ENCODE measurements at places on chromosomes 6 and 20.

DNA sequence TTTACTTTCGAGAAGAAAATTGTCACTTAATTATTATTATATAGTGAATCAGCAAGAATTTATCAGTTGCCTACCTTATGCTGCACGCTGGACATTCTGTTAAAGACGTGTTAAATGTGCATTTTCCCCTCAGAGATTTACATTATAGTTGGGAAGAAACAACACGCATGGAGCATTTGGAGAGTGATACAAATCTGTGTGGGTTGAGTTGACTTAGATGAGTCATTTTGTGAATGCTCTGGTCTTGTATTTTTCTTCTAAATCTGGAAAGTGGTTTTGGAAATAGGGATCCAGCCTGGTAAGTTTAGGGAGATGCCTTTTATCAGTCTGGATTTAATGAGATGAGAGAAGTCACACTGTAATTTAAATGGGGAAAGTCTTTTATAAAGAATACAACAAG is 24.0 kb upstream of the SMIM26 start:
- DNase-seq, result no peak

DNA sequence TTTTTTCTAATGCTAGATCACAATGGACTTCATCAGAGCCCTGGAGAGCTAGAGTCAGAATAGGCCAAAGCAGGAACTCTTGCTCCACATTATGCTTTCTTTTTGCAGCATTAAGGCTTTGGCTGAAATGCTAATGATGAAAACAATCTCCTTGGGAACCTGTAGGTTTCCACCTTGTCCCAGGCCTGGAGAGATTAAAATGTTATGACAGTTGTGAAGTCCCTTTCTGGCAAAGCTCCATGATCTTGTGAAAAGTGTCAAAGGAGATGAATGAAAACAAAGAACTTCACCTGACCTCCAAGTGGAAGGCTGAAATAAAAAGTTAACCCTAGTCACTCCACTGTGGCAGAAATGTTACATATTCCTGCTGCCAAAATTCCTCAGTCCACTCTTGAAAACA is 64.0 kb upstream of the LRRC1 start:
- no peak for DNase-seq

DNA sequence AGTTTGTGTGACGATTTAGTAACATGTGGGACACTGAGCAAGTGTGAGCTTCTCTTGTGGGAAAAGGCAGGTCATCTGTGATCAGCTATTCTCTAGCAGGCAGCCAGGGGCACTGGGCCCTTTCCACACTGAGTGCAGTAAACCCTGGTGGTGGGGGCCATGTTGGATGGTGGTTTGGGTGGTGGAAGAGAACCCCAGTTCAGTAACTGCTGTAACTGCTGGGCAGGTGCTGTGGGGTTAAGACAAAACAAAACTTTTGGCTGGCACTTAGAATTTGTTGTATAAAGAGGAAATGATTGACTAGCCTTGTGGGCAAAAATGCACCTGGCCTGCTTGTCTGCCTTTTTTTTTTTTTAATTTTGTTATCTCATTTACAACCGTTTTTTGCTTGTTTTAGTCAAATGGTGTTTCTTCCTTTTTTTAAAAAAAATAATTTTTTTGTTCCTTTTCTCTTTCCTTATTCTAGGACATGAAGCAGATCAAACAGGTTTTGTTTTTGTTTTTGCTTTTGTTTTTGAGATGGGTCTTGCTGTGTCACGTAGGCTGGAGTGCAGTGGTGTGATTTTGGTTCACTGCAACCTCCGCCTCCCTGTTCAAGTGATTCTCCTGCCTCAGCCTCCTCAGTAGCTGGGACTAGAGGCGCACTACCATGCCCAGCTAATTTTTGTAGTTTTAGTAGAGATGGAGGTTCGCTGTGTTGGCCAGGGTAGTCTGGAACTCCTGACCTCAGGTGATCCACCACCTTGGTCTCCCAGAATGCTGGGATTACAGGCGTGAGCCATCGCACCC is 59.8 kb downstream of the IGF2R start:
- DNase-seq, result no peak

- DNase-seq, result no peak
These were observed 97.7 kb downstream of the TMEM242 start for GRCh38 chr6:157225575-157225995.

DNA sequence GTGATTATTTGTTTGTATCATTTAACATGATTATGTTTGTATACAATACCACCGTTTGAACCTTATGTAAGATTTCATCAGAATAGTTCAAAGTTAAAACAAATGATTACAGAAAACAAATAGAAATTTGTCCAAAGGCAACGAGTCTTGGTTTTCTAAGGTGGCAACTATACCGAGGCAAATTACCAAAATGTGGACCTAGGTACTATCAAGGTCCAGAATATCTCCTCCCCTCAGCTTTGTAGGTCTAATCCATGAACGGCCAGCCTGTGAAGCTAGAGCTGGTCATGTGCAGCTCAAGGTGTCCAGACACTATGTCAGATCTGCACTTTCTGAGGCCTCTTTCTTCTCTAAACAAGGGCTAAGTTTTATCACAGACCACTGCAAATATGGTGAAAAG is 151.7 kb upstream of the BEND3 start:
- DNase-seq, result no peak

DNA sequence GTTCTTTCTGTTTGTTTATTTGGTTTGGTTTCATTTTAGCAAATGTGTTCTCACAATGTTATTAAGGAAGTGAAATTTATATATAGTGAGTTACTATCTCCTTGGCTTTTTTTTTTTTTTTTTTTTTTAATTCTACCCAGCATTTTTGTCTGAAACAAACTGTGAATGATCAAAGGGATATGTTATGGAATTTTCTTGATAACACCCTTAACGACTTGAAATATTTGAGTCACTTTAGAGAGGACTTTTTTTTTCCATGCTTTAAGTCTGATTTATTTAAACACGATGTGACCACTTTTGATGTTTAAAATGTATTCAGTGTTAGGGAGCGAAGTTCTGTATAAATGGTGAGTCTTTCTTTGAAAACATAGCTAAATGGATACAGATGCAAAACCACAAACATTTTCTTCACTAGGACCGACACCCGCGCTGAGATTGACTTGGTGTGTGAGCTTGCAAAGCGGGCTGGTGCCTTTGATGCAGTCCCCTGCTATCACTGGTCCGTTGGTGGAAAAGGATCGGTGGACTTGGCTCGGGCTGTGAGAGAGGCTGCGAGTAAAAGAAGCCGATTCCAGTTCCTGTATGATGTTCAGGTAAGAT is 149.7 kb downstream of the MTHFD1L start:
- DNase-seq, result no peak

- DNase-seq, result peak; percentile 20
These were observed 186.3 kb downstream of the ADGB start for GRCh38 chr6:146785001-146785585.

DNA sequence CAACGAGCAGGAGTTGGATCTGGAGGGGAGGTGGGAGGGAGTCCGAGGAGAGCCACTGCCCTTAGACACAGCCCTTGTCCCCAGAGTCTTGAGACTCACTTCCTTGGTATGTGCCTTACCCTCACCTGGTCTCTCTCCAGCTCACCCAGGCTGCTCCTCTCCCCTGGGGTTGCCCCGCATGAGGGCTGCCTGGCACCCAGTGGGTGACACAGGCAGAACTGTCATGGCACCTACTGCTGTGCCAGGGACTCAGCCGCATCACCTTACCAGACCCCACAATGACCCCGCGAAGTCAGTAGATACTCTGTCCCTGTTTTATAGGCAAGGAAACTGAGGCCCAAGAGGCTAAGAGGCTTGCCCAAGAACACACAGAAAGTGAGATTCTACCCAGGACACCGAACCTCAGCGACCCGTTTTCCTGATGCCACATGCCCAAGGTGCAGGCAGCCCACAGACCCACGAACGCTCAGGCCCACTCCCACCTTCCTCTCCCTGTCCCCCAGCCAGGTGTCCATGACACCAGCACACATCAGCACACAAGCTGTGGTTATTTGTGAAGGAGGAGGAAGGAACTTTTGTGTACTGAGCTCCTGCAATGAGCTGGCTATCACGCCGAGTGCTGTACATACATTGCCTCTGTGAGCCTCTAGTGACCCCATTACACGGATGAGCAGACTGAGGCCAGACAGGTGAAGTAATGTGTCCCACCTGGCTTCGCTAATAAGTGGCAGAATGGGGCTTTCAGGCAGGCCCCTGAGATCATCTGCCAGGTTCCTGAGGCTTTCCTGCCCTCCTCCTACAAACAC is 168.1 kb downstream of the GRM4 start:
- no peak for DNase-seq

DNA sequence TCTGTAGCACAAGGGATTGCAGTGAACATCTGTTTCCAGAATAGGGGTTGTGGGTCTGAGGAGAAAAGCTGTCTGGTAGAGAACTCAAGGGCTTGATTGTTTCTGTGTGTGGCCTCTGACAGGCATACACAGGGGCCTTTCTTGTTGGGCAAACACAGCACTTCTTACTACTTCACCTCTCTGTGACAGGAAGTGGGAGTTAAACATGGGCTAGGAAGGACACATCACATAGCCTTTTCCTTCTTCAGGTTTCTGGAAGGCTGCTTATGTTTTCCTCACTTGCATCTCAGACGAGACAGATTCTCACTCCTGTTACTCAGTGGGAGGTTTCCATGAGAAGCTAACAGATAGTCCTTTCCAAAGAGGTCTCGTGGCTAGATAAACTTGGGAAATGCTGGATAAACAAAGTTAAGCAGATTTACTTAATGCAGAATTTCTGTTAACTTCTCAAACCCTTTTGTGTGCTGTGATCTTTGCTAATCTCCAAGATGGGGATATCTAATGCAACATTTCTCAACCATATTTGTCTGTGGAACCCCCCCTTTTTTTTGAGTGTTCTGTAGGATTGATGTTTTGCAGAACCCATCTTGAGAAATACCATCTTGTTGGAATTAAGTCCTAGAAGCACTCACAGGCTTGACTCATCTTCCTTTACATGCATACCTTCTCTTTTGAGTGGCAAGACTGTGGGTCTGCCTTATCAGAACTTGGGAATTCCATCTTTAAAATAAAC is 41.9 kb upstream of the RNF8 start:
- DNase-seq, result no peak

GRCh38 chr6:18681832-18682503 is 294.8 kb downstream of the RNF144B start:
- no peak for DNase-seq
